OCI-M1 (cell line): ENCODE measurements at places on chromosomes 7 and 10.
A peak's percentile ranks its signal among the peaks of the same experiment; 100 is the strongest.

GRCh38 chr7:47401611-47402570 lies 180.0 kb downstream of the TNS3 start:
- no peak for DNase-seq

DNA sequence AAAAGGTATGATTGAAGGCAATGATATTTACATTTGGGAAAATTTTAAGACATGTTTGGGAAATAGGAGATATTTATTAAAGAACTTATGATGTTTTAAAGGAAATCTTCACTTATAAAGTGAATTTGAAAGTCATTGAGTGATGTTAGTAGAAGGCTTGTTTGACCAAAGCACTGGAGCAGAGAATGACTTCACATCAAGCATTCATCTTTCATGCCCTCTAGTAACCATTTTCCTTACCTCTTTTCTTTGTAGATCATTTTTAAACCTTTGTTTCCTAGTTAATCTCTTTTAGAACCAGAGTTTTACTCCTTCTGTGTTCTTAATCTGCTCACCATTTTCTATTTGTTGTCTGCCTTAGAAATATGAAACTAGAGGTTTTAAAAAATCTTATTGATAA lies 111.3 kb upstream of the FOXP2 start:
- no peak for DNase-seq

- no peak for DNase-seq
Observed at GRCh38 chr10:11478807-11479206, 132.6 kb downstream of the USP6NL start.

- DNase-seq, result no peak
Observed at GRCh38 chr10:69988094-69988493, 64.6 kb upstream of the MACROH2A2 start.

- DNase-seq, result no peak
Observed at GRCh38 chr7:140225562-140226249, 48.9 kb upstream of the KDM7A start.

DNA sequence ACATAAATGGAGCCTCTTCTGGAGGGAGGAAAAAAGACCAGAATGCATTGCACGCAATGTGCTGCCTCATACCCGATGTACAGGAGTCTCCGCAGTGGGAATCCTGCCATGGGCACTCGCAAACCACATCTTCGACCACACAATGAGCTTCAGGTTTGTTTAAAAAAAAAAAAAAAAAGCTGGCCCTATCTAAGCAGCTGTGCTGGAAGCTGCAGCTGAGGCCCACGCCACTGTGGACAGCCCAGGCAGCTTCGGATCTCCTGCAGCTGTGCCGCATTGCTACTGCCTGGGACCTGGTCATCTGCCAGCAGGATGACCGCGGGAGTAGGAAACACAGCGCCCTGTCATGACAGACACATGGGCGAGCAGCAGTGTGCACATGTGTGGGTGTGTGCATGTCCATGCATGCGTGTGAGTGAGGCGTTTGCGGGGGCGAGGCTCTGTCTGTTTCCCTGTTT lies 26.0 kb downstream of the EN2 start:
- no peak for DNase-seq

DNA sequence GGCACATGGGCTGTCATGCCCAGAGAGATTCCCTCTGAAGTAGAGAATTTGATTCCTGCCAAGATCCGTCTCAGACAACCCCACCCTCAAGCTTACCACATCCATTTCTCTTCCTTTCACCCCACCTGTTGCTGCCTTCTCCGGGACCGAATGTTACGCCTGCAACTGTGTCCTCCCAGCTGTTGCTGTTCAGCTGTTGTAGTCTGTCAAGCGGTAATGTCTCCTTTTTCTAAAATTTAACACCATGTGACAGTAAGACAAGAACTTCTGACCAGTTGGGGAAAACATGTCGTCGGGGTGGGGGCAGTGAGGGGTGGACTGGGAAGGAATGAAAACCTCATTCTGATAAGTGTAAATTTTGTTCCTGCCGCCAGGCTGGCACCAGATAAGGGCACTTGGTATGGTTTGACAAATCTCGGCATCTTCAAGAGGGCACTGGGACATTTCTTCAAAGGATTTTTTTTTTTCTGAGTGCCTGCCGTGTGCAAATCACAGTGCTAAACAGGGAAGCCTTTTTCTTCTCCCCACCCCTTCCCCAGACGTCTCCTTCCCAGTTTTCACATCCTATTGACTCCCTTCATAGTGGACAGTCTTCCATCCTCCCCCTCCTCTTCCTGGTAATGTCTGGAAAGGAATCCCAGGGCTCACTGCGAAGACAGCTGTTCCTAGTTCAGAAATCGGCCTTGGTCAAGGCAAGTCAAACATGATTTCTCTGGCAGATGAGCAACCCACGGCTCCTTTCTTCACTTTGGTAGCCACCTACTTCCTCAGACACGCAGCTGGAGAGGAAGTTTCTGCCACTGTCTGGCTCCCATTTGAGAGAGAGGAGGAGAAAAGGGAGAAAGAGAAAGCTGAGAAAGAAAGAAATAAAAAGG lies 5.0 kb upstream of the CELF2 start:
- no peak for DNase-seq

GRCh38 chr7:105246679-105247078 lies 142.0 kb downstream of the SRPK2 start:
- no peak for DNase-seq

DNA sequence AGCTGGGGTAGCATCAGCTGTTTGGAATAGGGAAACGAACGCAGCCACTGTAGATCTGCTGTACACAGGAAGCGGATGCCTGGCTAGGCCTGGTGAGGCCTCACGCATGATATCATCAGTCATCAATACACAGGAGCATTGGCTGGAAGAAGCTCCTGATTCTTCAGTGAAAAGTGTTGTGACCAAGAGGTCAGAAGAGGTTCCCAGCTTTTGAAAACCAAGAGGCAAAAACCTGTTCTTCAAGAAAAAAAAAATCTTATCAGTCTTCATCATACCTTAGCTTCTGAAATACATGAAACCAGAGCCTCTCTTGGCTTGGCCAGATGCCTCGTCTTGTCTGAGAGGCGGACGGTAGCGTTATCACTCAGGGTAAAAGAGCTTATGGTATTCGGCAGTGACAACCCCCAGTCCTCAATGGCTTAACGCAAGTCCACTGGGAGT lies 139.3 kb upstream of the TCF7L2 start:
- DNase-seq, result no peak

- DNase-seq, result no peak
Observed at GRCh38 chr10:43851030-43851429, 202.3 kb upstream of the ZNF32 start.

DNA sequence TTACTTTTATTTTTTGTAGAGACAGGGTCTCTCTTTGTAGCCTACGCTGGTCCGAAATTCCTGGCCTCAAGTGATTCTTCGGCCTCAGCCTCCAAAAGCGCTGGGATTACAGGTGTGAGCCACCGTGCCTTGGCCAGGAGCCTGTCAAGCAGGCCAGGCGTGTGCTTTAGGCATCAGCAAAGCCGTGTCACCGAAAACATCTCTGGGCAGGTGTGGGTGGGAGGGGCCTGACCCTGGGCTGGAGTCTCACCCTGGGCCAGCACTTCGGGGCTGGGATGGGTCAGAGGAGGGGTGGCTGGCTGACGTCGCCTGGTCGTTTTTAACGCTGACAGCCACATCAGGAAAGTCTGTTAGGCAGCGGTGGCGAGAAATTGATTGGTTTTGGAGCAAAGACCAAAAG lies 80.9 kb downstream of the UNCX start:
- no peak for DNase-seq

DNA sequence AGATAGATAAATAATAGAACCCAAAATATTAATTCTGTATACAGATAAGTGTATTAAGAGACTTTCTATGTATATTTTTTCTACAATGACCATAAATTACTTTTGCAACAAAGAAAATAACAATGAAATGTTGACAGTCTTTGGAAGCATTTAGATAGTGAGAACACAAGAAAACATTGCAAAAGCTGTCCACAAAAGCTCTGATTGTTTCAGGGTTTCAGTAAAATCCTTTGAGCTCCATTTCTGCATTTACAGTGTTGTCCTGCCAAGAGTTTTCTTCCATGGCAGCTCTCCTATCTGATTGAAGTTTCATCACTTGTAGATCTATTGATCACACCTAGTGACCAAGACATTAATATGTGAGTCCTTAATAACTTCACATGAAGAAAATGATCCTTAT lies 321.8 kb downstream of the GPR37 start:
- no peak for DNase-seq

DNA sequence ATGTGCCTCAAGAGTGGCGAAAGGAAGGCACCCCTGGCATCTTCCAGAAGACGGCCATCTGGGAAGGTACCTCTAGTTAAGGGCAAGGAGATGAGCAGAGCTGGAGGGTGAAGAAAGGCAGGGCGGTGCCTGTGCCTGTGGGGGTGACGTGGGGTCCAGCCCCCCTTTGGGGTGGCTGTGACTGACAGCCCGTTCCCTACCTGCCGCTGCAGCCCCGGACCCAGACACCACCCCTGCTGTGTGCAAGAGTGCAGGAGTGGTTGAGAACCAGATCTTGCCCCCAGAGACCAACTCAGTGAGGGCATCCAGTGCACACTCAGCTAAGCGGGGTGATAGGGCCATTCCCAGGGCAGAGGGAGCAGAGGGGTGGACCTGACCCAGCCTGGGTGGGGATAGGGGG lies 4.3 kb upstream of the MUC17 start:
- DNase-seq, result no peak

DNA sequence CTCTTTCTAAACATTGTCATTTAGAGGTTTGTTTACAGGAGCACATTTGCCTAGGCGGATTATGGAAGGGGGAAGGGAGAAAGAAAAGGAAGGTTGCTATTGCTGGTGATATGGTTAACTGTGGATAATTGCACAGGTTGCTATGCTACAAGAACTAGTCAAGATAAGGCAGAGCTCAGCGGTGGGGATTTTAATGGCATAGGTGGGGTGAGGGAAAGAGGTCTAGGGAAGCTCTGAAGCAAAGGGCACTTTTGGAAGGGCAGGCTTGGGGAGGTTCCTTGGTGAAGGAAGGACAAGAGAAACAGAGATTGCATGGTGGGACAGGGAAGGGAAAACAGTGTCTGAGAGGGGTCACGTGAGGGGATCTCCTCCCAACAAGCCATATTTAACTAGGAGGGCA lies 19.5 kb downstream of the HYAL4 start:
- DNase-seq, result peak; percentile 36

- no peak for DNase-seq
Observed at GRCh38 chr7:34198231-34198641, 292.9 kb downstream of the BMPER start.

DNA sequence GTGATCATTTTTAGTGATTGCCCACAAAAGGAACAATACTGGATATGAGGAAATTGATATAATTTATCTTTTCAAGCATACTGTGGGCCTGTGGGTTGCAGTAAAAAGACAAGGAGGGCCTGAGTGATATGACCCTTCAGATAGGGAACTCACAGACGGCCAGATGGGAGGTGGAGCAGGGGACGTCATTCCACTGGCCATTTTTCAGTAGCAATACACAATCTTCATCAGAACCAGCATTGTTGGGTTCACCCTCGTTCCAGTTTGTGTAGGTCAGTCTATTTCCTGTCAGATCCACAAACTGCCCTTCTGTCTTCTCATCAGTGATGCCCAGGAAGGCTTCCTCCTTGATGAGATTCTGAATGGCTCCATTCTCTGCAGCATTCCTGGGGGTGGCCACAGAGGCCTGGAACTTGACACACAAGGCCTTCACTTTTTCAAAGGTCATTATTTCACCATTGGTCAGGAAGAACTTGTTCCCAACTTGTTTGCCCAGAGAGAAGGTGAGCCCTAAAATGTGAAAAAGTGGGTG lies 4.5 kb downstream of the MBL2 start:
- peak; percentile 88 for DNase-seq

DNA sequence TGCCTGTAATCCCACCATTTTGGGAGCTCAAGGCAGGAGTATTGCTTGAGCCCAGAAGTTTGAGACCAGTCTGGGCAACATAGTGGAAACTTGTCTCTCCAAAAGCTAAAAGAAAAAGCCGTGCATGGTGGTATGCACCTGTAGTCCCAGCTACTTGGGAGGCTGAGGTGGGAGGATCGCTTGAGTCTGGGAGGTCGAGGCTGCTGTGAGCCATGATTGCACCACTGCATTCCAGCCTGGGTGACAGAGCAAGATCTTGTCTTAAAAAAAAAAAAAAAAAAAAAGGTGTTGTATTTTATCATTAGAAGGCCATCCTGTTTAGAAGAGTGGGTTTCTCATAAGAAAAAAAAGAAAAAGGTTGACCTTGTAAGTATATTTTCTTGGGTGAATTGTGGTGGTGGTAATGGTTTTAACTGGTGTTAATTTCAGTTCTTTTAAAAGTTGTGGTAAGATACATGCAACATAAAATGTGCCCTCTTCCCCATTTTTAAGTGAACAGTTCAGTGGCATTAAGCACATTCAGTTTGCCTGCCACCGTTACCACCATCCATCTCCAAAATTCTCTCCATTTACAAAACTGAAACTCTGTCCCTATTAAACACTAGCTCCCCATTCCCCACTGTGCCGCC lies 34.7 kb downstream of the GRIFIN start:
- DNase-seq, result no peak

GRCh38 chr7:51827631-51828030 lies 511.0 kb upstream of the COBL start:
- no peak for DNase-seq

- DNase-seq, result no peak
Observed at GRCh38 chr10:123746061-123746460, 79.9 kb downstream of the GPR26 start.

DNA sequence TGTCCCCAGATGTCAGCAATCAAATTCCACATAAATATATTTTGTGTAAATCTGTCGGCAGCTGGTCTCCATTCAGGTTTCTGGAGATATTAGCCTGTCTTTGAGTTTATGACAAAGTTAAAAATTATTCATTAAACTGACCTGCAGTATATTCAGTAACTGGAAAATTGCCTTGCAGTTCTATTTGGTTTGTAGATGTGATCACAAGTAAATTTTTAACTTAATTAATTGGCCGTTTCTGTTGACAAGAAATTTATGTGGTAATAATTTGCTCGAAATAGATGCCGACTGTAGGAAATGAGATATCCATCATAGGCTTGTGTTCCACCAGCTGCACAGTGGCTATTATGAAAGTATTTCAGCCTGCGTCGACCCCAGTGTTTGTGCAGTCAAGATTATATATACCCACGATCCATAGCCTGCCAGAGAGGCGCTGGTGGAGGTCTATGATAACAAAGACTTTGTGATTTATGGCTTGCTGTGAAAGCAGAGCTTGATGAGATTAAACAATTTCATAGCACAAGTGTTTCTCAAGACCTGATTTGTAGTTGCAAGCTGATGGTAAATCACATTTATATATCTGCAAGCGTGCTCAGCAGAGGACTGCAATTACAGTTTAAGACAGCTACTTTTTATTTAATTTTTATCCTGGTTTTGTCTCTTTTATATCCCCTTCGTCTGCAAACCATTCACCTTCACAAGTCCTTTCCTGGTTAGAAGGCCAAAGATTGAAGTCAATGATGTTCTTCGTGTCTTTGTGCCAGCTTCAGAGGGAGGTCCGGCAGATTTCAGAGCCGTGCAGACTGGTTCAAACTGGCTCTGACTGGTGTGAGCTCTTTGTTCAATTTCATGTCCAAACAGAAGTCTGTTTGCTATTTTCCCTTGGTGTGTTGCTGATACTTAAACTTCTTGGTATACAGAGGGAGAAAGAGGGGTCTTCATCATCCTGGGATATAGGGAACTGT lies 850.9 kb downstream of the LRMDA start:
- peak; percentile 54 for DNase-seq

- no peak for DNase-seq
Observed at GRCh38 chr10:48253970-48254657, 20.4 kb downstream of the FRMPD2 start.
